Stimulated activated CD4-positive, alpha-beta T cell treated with anti-CD3 and anti-CD28 coated beads, Interleukin-12 subunit alpha, Interleukin-12 subunit beta, amount 100 ng/mL, for 4 hours (primary cell): ENCODE measurements at places on chromosomes 1 and 21.

DNA sequence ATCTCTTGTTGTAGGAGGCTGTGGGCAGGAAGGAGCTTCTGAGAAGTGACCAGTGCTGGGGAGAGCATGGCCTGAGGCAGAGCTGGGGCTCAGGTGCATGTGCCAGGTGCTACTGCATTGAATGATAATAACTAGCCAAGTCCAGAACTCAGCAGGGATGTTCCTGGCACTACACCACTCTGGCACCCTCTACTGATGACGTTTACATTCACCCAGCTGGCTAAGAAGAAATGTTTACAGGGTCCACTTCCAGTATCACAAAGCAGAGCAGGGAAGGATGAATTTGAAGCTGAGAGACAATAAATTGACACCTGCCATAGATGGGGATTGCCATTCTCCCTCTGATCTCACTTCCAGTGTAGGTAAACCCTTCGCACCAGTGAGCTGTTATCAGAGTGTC lies 411.8 kb downstream of the SETD4 start:
- DNase-seq = no peak

DNA sequence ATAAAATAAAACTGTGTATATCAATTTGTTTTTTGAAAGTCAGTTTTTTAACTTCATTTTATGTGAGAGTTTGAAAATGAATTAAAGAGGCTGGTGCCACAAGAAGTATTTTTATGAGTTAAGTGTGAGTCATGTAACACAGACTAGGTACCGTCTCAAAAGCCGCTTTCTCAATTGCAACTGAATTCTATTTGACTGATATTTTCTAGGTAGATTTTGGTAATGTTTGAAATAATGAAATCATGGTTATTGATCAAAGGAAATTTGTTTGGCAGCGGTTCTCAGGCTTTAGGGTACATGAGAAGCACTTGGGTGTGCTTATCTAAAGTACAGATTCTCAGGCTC lies 4.6 kb downstream of the SNX27 start:
- no peak for DNase-seq

DNA sequence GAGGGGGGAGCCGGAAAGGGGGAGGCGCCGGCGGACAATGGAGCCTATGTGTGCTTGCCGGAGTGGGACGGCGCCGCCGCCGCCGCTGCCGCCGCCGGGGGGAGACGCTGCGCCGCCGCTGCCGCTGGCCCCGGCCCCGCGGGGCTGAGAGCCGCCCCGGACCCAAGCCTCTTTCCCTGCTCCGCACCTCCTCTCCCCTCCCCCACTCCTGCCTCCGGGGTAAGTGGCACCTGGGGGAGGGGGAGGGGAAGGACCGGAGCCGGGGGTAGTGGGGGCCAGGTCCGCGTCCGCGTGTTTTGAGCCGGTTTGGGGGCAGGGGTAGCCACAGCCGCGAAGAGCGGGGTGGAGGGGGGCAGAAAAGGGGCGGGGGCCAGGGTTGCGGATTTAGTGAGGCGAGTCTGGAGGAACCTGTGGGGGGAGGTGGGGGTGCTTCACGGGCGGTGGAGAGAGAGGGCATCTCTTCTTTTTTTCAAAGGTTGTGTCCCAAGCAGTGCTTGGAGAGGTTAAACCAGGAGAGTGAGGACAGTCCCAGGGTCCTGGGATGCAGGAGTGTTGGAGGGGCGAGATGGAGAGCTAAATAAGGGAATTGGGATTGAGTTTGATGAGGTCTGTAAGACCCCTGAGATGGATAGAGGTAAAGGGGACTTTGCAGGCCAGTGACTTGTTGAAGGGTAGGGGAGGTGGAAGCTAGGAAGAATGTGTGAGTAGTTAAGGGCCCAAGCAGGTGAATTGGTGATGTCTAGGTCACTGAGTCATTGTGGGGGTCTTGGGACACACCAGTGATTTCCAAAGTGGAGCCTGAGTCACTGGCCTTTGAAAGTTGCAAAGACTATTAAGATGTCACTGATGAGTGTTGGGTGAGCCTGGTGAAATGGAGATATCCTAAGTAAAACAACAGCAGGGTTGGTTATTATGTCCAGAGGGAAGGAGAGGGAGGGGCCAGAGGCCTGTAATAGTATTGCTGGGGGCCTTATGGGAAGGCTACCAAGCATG lies 59.1 kb downstream of the BCL9 start:
- DNase-seq = no peak

DNA sequence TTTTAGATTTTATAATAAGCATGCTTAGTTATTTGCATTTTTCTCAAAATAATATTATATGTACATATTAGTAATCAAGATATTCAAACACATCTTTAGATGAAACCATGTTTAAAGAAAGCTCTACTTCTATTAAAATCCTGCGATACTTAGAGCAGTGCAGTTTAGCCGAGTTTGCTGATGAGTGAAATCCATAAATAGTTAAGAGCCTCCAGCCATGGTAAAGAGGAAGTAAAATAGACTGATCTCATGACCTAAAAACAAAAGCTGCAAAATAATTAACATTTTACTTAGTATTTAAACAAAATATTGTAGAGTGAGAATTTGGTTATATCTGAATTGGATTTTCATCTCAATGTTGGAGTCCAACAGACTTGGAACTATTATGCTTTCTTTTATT lies 147.4 kb upstream of the NRIP1 start:
- DNase-seq = no peak

GRCh38 chr1:246302711-246303317 lies 204.3 kb downstream of the SMYD3 start:
- no peak for DNase-seq

DNA sequence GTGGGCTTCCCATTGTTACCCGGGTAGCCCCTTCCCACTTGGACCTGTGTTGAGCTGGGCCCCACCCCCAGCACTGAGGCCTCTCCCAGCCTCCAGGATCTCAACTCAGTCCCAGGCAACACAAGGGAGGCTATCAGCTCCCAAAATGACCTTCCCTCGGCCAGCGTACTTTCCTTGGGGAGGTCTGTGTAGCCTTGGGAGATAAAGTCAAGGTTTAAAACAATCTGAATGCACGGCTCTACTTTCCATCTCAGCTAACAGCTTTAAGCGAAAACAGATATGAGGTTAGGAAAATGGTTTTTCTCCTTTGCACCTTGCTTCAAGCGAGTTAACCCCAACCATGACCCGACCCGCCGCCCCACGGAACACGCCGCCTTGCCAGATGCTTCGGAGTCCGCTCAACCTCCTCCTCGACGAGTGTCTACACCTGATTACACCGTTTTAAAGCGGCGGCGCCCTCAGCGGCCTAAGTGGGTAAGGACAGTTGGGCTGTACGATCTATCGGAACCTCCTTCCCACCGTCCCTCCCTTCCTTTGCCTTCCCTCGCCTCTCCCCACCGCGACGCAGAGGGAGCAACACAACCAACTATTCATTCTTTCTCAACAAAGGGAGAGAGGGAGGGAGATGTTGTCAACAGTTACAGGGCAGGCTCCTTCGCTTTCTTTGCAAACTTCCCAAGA lies 1.1 kb downstream of the BCAR3 start:
- DNase-seq = peak; percentile 40

DNA sequence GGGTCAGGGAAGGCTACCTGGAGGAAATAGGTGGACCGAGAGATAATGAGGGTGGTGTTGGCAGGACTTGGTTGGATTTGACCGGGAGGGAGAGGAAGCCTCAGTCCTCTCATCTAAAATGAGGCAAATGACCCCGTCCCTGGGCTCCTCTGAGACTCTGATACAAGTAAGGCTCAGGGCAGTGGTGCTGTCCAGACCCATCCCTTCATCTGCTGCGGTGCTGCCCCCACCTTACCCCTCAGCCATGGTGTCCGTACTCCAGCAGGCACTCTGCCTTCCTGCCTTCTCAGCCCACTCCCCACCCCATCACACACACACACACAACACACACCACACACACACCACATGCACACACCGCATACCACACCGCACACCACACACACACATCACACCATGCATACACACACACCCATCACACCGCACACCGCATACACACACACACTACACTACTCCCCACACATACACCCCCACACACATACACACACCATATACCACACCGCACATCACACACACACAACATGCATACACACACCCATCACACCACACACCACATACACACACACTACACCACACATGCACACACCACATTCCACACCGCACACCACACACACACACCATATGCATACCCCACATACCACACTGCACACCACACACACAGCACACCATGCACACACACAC lies 29.4 kb upstream of the SLC26A9 start:
- DNase-seq = no peak

DNA sequence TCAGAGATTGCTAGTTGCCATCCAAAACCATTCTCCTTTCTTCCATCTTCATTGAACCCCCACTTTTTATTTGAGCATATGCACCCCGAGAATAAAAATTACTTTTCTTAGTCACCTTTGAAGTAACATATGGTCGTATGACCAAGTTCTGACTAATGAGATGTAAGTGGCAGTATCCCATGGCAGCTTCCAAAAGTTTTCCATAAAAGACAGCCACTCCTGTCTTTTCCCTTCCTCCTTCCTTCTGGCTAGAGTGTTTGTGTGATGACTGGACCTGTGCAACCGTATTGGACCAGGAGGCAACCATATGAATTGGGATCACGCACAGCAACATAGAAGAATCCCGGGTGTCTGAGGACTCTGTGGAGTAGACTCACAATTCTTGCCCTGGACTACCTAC lies 41.1 kb upstream of the CCSAP start:
- DNase-seq = no peak

GRCh38 chr1:198560161-198560560 lies 19.7 kb upstream of the ATP6V1G3 start:
- no peak for DNase-seq

DNA sequence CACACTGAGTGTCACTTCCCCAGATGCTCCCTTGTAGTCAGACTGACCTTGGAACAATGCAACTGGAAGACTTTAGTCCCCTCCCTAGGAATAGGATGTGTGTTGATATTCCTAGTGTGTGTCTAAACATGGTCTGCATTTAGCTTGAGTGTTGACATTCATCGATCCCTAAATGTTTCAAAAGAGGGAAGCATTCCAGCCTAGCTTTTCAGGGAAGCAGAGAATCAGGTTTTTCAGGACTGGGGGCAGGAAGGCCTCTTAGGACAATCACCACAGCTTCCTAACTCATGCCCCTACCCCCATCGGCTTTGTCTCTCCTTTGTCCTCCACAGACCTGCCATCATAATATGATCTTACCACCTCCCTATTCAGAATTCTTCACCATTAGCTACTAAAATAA lies 43.4 kb downstream of the NMNAT2 start:
- DNase-seq = no peak

DNA sequence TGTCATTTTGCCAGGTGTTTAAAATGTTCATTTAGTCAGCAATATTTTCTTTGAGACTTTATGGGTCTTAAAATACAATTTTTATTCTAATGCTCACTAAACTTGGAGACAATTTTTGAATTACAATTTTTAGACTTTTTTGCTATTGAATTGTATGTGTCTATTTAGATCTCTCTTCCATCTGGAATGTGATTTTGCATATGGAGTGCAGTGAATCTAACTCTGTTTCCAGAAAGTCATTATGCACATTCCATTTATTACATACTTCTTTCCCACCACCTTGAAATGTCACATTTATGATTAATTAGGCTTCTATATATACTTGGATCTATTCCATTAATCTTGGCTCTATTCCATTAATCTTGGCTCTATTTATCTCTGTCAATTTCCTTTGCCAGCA lies 5.6 kb upstream of the TSPEAR start:
- DNase-seq = no peak

- DNase-seq = no peak
Observed at GRCh38 chr1:32954168-32954567, 10.4 kb downstream of the RNF19B start.

DNA sequence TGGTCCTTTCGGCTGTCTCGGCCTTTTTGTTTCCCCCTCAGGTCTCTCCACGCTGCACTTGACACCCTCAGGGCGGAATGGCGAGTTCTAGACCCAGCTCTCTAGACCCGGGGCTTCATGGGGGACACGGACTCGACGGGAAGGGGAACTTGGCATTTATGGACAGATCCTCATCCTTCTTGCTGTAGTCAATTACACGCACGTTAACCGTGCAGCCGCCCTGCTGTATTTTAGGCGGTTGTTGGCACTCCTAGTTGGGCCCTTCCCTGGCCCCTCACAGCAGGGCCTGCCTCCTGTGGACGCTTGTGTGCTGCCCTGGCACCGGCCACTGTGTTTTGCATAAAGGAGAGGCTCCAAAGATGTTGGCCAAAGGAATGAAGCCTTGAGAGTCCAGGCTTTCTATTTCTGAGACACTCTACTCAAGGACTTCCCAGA lies 558 bp upstream of the BTG3 start:
- no peak for DNase-seq

- DNase-seq = no peak
Observed at GRCh38 chr1:32984455-32985171, 20.0 kb upstream of the RNF19B start.

GRCh38 chr1:210200124-210200736 lies 32.4 kb upstream of the SERTAD4 start:
- DNase-seq = no peak

- DNase-seq = no peak
Observed at GRCh38 chr1:11443961-11444658, 34.8 kb upstream of the DISP3 start.

GRCh38 chr21:34282223-34282622 lies 81.6 kb upstream of the KCNE2 start:
- no peak for DNase-seq

GRCh38 chr21:45386336-45386727 lies 18.6 kb upstream of the COL18A1 start:
- no peak for DNase-seq

GRCh38 chr21:20779321-20779720 lies 218.9 kb upstream of the NCAM2 start:
- DNase-seq = no peak

- no peak for DNase-seq
Observed at GRCh38 chr1:45822644-45823043, 19.2 kb downstream of the MAST2 start.

DNA sequence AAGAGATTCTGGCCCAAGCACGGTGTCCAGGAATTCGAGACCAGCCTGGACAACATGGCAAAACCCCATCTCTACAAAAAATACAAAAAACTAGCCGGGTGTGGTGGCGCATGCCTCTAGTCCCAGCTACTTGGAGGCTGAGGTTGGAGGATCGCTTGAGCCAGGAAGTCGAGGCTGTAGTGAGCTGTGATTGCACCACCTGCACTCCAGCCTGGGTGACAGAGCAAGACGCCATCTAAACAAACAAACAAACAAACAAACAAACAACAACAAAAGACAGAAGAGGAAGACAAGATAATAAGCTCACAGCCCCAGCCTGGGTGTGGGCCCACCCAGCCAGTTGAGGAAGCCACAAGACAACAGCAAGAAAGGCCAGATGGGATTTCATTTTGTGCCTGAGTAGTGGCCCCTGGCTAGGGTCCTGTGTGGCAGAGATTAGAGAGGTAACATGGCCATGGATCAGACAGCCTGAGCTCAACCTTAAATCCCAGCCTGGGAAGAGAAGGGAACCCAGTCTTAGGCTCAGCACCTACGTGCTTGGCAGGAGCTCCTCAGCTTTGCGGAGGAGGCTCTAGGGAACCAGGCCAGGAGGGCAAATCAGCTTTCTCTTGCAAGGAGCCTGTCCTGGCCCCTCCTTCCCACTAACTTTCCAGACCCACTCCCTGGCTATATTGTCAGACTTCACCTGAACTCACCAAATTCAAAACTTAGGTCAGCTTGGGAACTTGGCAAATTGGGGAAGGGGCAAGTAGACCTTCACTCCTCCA lies 4.9 kb upstream of the BEST4 start:
- DNase-seq = no peak
